COR-L47 (cell line): ENCODE measurements at places on chromosomes 2 and 18.
A peak's percentile ranks its signal among the peaks of the same experiment; 100 is the strongest.

GRCh38 chr2:241551599-241551997, 6.9 kb upstream of the BOK start:
- DNase-seq: no peak

DNA sequence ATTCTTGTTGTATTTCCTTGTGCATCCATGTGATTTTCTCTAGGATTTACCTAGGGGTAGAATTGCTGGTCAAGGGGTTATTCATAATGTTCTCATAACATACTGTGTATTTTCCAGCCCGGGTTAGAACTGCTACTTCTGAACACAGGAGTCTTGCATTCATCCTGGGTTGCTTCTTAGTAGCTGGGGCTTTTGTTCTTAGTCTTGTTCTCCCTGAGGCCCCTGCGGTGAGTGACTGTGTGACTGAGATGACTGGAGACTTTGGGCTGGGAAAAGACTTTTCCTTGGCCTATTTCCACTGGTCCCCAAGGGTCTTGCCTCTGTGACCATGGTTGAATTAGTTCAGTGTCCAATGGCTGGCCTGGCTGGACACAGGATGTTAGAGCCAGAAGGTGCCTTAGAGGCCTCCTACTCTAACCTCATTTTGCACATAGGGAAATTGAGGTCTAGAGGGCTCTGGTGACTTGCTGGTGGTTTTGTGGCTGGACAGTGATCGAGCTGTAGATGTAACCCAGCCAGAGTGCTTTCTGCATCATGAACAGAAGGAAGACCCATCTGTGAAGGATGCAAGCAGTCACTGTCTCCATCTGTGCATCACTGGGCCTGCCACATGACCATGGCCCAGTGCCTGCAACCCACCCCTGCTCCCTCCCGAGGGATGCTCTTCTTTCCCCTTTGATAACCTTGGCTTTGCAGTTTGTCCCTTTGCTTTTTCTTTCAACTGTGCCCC, 233.3 kb downstream of the FHOD3 start:
- DNase-seq: no peak

- peak; percentile 36 for DNase-seq
Measured at GRCh38 chr2:69559442-69560146, 83.9 kb downstream of the AAK1 start.

- DNase-seq: no peak
Measured at GRCh38 chr2:175805442-175806124, 196.5 kb downstream of the LNPK start.

- no peak for DNase-seq
Measured at GRCh38 chr2:241268306-241268705, 47.2 kb downstream of the HDLBP start.

DNA sequence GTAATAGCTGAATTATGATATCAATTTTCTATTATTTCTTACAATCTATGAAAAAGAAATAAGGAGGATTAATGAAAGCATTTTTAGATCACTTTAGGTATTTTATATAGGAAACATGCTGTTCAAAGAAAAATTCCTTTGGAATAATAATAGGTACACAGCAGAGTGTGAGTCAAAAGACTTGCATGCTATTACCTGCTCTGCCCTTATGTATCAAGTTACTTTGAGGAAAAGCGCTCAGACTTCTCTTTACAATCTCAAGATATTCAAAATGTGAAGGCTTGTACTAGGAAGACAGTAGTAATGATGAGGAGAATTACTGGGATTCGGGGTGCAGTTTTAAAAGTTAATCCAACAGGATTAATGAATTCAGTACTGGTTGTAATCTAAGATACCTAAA, 29.1 kb upstream of the RNU4ATAC start:
- no peak for DNase-seq

- DNase-seq: no peak
Measured at GRCh38 chr2:62217970-62218369, 22.1 kb downstream of the B3GNT2 start.

GRCh38 chr18:51617167-51617566, 419.7 kb upstream of the MEX3C start:
- no peak for DNase-seq

- no peak for DNase-seq
Measured at GRCh38 chr18:78725426-78725825, 254.2 kb upstream of the SALL3 start.

GRCh38 chr2:240648650-240649275, 23.5 kb downstream of the GPR35 start:
- DNase-seq: no peak

GRCh38 chr2:228017784-228018183, 146.4 kb downstream of the DAW1 start:
- no peak for DNase-seq

- DNase-seq: no peak
Measured at GRCh38 chr18:62769216-62769615, 53.9 kb downstream of the PHLPP1 start.

- no peak for DNase-seq
Measured at GRCh38 chr2:144595279-144595678, 75.4 kb upstream of the ZEB2 start.

DNA sequence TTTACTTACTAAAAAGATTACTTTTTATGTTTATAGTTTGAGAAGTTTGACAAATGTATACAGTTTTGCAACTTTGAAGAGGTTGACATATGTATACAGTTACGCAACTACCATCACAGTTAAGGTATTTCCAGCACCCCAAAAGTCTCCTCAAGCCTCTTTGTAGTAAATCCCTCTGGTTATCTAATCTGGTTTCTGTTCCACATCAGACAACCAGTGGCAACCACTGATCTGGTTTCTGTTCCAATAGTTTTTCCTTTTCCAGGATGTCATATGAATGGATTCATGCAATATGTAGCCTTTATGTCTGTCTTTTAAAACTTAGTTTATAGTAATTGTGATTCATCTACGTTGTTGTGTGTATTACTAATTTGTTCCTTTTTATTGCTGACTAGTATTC, 23.5 kb downstream of the IFIH1 start:
- DNase-seq: no peak

DNA sequence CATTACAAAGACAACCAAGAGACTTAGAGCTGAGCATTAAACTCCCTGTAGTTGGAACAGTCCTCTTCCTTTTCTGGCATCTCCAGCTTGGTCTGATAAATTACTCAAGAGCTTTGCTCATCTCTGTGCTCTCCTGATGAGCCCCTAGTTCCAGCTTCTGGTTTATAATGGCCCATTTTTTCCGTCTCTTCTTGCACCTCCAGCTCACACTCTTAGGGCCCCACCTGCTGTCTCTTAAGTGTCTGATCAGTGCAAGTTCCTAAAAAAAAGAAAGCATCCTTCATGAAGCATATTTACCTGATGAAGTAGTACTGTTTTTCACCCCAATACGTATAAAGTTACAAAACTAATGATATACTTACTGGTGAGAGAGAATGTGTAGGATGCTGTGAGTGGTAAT, 822.9 kb downstream of the RNF144A start:
- DNase-seq: no peak

DNA sequence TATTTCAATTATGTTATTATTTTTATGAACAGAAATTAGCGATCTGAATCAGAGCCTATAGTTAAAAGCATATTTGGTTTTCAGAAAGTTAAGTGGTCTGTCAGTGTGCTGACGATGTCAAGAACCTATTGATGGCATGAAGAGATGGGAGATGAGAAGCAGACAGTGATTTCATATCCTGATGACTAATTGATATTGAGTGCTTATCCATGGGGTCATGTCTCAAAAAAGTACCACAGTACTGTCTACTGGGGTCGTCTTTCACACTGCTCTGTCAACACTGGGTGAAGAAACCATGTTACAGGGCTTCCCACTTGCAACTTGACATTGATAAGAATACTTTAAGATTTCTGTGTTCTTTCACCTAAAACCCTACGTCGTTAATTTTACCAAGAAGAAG, 297.1 kb downstream of the AFF3 start:
- DNase-seq: no peak
